ENCODE measurements at places on chromosomes 5 and 9.

GRCh38 chr5:173089581-173089980, 33.4 kb downstream of the CREBRF start:
- no peak for DNase-seq

- no peak for DNase-seq
These were observed 101.5 kb downstream of the PLPPR1 start for GRCh38 chr9:101130054-101130453.

GRCh38 chr9:70425192-70425591, 10.7 kb upstream of the KLF9 start:
- no peak for DNase-seq

GRCh38 chr5:139688751-139689372, 40.7 kb downstream of the CXXC5 start:
- no peak for DNase-seq

- no peak for DNase-seq
These were observed 14.4 kb downstream of the SIT1 start for GRCh38 chr9:35636135-35636876.

DNA sequence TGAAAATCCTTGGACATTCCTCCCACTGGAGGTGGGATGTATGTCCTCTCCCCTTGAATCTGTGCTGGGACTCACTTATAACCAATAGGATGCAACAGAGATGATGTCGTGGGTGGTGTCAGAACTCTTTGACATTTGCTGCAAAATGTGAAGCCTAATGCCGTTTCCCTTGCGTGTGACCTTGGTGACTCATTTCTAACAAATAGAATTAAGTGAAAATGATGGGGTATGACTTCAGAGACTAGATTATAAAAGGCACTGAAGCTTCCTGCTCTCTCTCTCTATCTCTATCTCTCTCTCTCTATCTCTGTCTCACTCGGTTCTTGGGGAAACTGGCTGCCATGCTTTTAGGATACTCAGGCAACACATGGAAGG, 126.1 kb upstream of the STC2 start:
- DNase-seq, result no peak

DNA sequence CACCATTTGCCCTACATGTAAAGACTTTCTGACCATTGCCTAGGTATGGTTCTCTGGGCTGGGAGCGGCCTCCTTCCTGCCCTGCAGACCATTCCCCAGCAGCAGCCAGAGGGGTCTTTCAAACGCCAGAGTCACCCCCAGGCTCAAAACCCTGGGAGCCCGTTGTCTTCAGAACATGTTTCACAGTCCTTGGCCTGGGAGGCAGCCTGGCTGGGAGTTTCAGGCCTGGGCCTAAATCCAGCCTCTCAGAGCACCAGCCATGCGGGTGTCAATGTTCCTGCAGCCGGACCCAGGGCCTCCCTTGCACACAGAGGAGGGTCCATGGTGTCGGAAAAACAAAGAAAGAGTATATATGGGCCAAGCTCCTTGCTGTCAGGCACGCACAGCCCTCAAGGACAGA, 145.2 kb upstream of the FOXD4L5 start:
- DNase-seq, result no peak

DNA sequence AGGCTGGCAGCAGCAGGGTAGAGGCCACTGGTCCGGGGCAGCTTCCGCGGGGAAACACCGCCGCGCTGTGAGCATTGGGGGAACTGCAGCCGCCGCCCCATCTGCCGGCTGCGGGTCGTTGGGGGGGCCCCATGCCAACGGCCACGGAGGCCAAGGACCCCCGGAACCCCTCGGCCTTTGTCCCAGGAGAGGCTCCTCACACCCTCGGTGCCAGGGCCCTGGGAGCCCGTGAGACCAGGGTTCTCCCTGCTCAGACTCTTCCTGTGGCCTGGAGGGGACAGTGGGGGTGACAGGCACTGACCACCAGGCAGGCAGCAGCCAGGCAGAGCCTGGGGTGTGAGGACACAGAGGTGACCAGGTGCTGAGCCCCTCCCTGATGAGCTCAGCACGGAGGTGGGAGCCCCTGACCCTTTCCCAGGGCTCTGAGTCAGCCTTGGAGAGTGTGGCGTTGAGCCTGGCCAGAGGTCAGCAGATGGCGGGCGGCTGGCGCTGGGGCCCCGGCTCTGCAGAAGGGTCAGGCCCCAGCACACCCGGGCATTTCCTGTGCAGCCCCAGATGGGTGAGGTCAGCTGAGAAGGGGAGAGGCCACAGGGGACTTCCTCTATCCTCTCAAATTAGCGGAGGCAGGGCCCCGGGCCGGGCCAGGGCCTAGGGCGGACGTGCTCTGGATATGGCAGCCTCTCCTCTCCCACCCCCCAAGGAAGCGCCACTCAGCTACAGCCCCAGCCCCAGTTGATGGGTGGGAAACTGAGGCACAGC, 17.9 kb upstream of the EGFL7 start:
- DNase-seq, result peak; percentile 69

GRCh38 chr5:67401172-67401571, 204.6 kb upstream of the CD180 start:
- no peak for DNase-seq

- no peak for DNase-seq
These were observed 3.6 kb upstream of the JADE2 start for GRCh38 chr5:134521841-134522240.

- DNase-seq, result no peak
These were observed 12.2 kb downstream of the QSOX2 start for GRCh38 chr9:136233411-136233810.

DNA sequence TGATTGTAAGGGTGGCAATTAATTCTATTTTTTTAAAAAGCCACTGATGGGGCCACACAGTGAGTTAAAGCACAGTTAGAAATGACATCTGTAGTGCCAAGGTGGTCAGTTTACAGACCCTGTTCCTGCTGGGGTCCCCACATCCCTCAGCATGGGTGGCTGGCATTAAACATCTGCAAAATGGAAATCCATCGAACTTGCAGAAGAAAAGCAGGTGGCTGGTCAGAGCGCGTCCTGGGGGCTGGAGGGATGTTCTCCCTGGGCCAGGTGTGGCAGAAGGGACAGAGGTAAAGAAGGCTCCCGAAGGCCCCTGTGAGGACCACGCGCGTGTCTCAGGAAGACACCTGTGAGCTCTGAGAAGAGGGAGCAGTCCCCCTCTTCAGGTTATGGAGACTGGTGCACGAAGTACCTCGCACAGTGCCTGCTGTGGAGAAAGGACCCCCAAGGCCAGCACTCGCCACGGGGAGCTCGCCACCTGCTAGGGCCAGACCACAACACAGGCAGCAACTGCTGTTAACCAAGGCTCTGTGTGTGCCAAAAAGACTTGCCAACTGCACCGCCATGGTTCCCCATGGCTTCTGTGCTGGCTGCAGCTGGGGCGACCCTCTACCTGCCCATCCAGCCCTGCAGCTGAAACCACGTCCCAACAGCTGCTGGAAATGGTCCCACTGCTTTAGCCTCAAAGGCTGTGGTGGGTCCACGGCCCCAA, 65.2 kb downstream of the RASGEF1C start:
- no peak for DNase-seq

DNA sequence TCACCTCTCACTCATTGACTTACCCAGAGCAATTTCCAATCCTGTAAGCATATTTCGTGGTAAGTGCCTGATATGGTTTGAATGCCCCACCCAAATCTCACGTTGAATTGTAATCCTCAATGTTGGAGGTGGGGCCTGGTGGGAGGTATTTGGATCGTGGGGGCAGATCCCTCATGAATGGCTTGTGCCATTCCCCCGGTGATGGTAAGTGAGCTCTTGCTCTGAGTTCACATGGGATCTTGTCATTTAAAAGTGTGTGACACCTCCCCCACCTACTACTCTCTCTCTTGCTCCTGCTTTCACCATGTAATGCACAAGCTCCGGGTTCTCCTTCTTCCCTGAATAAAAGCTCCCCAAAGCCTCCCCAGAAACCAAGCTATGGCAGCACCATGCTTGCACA, 1165.5 kb downstream of the CDH12 start:
- no peak for DNase-seq

DNA sequence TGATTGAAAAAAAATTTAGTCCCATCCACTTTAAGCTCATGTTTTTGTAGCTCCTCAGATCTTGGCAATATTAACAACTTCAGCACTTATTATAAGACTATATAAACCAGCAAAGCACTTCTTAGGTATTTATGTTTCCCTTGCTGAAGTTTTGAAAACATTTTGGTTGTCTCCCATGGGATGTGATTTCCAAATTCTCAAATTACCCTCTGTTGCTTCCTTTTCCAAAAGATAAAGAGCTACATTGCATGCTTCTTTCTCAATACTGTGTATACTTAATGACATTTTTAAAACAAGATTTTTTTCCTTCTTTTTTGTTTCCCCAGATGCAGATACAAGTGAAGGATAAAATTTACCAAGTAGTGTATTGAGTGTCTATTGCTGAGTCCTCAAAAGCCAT, 567.1 kb downstream of the CSNK1G3 start:
- no peak for DNase-seq

GRCh38 chr9:19989213-19989612, 200.4 kb upstream of the SLC24A2 start:
- DNase-seq, result no peak

DNA sequence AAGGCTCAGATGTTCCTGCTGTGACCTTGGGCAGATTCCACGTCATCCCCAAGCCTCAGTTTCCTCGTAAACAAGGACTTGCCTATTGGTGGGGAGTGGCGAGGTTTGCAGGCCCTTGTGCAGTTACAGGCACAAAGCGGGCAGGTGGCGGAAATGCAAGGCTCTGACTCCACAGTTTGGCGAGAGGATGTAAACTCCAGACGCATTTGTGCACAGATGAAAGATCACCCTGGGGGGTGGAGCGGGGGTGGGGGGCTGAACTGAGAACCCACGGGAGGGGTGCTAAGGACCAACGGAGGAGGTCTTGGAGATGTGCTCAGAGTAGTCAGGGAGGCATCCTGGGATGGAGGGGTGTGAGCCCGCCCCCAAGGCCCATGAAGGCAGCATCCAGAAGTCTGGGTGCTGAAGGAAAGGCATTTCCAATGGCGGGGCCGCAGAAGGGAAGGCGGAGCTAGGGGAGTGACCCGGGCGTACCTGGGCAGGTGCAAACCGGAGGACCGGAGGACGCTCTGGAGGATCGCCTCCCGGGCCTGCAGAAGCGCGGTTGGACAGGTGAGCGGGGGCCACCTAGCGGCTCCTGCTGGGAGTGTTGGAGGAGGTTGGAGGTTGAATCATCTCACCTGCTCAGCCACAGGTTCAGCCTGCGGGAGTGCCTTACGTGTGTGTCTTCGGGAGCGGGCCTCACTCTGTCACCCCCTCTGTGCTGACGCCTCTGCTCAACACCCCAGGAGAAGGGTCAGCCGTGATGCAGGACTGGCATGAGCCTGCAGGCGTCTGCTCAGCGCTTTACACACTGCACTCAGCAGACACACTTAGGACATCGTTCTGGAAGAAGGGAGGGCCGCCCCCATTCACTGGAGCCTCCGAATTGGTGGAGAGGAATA, 1.9 kb upstream of the FIBCD1 start:
- peak; percentile 48 for DNase-seq

- no peak for DNase-seq
These were observed 189.8 kb upstream of the BRINP1 start for GRCh38 chr9:119559056-119559455.

- no peak for DNase-seq
These were observed 317.2 kb downstream of the IRX1 start for GRCh38 chr5:3912790-3913189.

DNA sequence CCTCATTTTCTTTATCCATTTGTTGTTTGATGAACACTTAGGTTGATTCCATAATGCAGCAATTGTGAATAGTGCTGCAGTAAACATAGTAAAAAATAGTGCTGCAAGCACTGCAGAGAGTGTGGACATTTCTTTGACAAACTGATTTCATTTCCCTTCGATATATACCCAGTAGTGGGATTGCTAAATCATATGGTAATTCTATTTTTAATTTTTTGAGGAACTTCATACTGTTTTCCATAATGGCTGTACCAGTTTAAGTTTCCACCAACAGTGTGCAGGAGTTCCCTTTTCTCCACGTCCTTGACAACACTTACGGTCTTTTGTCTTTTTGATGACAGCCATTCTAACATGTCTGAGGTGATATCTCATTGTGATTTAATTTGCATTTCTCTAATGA, 138.2 kb upstream of the PLPPR1 start:
- no peak for DNase-seq

DNA sequence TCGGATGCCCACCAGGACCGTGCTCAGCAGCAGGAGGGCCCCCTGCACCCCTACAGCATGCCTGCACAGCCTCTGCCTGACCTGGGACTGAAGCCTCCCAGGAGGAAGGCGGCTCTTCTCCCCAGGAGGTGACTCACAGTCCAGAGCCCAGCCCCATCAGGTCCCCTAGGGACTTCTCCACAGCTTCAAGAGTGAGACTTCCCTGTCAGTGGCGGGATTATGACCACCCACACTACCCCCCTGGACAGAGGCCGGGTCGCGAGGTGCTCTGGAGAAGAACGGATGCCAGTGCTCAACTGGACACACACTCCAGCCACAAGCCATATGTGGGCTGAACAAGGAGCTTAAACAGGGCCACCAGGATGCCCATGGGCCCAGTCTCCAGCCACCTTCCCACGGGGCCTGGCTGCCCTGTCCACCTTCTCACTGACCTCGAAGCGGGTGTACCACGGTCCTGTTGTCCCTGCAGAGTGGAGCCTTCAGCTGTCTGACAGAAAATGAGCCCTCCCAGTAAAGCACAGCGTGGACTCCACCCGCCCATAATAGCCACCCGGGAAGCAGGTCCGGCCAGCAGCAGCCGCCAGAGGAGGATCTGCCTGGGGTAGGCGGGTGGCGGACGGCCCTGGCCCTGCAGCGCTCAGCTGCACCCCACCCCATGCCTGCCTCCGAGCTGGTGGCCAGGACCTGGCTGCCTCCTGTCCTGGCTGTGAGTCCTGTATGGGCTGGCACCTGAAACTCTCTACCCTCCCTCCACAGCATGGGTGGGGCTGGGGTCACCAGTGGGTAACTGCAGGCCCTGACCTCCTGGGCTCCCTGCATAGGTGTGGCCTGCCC, 54.7 kb downstream of the SEMA4D start:
- DNase-seq, result no peak

DNA sequence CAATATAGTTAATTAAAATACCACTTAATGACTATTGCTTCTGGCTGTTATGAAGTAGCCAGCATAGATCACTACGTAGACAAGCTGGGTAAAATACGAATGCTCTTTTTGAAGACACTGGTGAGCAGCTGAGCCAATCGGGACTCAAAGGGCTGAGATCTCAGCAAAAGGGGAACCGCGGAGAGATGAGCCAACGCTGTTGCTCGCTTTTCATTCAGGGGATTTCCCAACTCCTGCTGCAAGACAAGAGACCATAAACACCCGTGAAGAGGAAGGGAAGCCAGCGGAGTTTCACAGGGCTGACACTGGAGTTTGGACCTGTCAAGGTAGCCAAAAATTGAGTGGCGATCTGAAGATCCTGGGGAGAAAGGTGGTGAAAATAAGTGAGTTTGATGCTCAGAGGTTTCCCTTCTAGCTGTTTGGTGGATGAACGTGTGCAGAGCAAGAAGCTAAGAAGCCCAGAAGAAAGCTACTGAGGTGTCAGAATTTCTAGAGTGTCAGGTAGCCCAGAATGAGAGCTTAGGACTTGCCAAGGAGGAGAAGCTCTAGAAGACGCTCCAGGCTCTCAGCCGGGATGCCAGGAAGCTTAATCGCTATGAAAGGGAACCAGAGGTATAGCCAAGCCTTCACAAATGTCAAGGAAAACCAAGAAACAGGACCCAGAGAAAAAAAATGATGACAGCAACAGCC, 79.6 kb upstream of the RNU6ATAC start:
- DNase-seq, result no peak

All from NCI-H226 (cell line).